Bladder microvascular endothelial cell (primary cell): ENCODE measurements at places on chromosomes 6 and 20. TPM values are rescaled to one million over a fixed set of nuclear protein-coding genes. Genes with fewer than 3 reads are reported as not detected.

The TSPO2 gene
- not detected in 2 replicates for total RNA-seq

The PRR3 gene
- total RNA-seq, result 1.3 and 3.2 TPM in 2 replicates

The AKAP7 gene
- 1.8 and 2.9 TPM in 2 replicates for total RNA-seq

The SLC13A3 gene
- total RNA-seq, result 0.13 TPM in 1 of 2 replicates, not detected in the other

The ELOVL2 gene
- total RNA-seq, result not detected in 2 replicates
